ENCODE measurements at places on chromosomes 4 and X. TPM values are rescaled to one million over a fixed set of nuclear protein-coding genes. Genes with fewer than 3 reads are reported as not detected.

Gene RHOXF2B
- polyA plus RNA-seq: not detected

Gene MORF4L2
- polyA plus RNA-seq: 167 TPM

Gene ZNF41
- 2.4 TPM for polyA plus RNA-seq

Gene FGF13
- 9.7 TPM for polyA plus RNA-seq

Gene ATP2B3
- 0.03 TPM for polyA plus RNA-seq

Gene PROM1
- 12.2 TPM for polyA plus RNA-seq

Measured in stomach (tissue), 19 donors.